ENCODE measurements at places on chromosomes 16 and 17.

GRCh38 chr16:27430512-27430911 lies 28.5 kb downstream of the IL21R start:
- no peak for DNase-seq

- DNase-seq = no peak
These were observed 11.3 kb upstream of the RNF157 start for GRCh38 chr17:76251478-76252039.

DNA sequence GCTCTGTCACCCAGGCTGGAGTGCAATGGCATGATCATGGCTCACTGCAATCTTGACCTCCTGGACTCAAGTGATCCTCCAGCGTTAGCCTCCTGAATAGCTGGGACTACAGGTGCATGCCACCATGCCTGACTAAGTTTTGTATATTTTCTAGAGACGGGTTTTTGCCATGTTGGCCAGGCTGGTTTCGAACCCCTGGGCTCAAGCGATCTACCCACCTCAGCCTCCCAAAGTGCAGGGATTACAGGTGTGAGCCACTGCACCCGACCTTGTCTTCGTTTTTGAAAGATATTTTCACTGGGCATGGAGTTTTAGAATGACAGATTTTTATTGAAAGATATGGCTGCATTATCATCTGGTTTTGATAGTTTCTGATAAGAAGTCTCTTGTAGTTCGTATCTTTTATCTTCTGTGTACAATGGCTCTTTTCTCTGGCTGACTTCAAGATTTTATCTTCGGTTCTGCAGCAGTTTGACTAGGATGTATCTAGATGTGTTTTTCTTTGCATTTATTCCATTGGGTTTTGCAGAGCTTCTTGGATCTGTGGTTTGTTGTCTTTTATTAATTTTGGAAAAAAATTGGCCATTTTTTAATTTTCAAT lies 14.6 kb downstream of the ADGRG5 start:
- no peak for DNase-seq

DNA sequence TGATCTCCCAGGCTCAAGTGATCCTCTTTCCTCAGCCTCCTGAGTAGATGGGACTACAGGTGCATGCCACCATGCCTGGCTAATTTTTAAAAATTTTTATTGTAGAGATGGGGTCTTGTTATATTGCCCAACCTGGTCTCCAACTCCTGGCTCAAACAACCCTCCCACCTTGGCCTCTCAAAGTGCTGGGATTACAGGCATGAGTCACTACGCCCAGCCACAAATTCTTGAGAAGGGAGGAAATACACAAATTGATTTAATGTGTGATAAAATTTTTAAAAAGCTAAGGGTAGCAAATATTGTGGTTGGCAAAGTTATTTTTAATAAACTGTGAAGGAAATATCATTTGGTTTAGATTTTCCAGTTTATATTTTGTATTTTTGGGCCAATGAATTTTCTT lies 9.6 kb downstream of the ITGAD start:
- no peak for DNase-seq

DNA sequence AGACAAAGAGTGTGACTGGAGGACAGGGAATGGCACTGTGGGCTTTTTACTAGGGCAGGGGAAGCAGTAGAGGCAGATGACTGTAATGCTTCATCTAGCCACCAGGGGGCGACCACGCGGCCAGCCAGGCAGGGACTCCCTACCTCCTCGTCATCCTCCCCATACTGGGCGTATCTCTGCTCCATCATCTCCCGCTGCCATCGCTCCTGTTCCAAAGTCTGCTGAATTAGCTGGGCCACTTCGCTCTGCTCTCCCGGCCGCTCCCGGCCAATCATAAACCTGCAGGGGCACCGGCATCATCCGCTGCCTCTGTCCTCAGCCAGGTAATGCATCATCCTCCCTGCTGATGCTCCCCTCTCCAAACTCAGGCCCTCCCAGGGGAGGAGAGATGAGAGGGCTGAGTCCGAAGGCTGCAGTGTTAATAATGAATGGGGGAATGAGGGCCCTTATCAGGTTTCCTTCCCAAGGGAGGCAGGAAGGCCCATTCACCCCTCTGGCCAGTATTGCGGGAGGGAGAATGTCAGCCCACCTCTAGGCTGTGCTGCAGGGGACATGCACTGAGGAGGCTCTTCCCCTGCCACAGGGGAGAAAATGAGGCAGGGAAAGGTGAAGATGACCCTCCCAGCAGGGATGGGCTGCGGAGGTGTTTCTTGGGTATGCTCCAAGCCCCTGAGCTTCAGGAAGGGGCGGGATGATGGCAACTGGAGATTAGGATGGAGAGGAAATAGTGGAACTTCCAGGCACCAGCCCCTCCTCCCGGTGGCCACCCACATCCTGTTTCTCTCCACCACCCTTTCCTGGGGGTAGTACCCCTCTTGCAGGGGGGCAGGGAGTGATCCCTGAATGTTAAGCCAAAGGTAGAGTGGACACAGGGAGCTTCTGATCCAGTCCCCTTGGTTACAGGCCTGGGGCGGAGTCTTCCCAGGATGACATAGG lies 10.3 kb upstream of the SAMD14 start:
- peak; percentile 81 for DNase-seq

GRCh38 chr17:37761059-37761458 lies 16.2 kb upstream of the HNF1B start:
- no peak for DNase-seq
